M059J (cell line): ENCODE measurements at places on chromosomes 1 and 21. TPM values are rescaled to one million over a fixed set of nuclear protein-coding genes. Genes with fewer than 3 reads are reported as not detected.

The B3GALT2 gene
- 0.10 TPM in 1 of 2 replicates, not detected in the other for total RNA-seq

The LIN28A gene
- total RNA-seq, result not detected in 2 replicates

The MSTO1 gene
- 10.9 and 21.0 TPM in 2 replicates for total RNA-seq

The LINGO4 gene
- total RNA-seq, result not detected in 2 replicates

The CLCA1 gene
- total RNA-seq, result not detected in 2 replicates

The PTPRC gene
- total RNA-seq, result 0.49 and 4.5 TPM in 2 replicates

The ANKRD65 gene
- 0.17 and 0.64 TPM in 2 replicates for total RNA-seq

The KMO gene
- total RNA-seq, result 0.27 TPM in 1 of 2 replicates, not detected in the other

The MAP10 gene
- total RNA-seq, result 3.9 and 6.9 TPM in 2 replicates

The PRAMEF15 gene
- not detected in 2 replicates for total RNA-seq

The PKLR gene
- not detected in 2 replicates for total RNA-seq

The SGIP1 gene
- total RNA-seq, result 3.9 and 5.8 TPM in 2 replicates

The ADAMTSL4 gene
- total RNA-seq, result 1.2 and 2.0 TPM in 2 replicates

The GUCA2A gene
- total RNA-seq, result not detected in 2 replicates

The LCE2C gene
- total RNA-seq, result not detected in 2 replicates

The PGLYRP4 gene
- total RNA-seq, result not detected in 2 replicates

The BLACAT1 gene
- 0.10 and 0.15 TPM in 2 replicates for total RNA-seq

The SF3B4 gene
- 37.3 and 54.2 TPM in 2 replicates for total RNA-seq

The CD160 gene
- not detected in 2 replicates for total RNA-seq

The A3GALT2 gene
- total RNA-seq, result not detected in 2 replicates

The RGS7 gene
- total RNA-seq, result 4.5 and 7.4 TPM in 2 replicates

The CLCA2 gene
- total RNA-seq, result 0.15 and 0.30 TPM in 2 replicates

The UTS2 gene
- total RNA-seq, result 0.05 TPM in 1 of 2 replicates, not detected in the other

The S100A7A gene
- not detected in 2 replicates for total RNA-seq

The AADACL4 gene
- total RNA-seq, result not detected in 2 replicates

The CACHD1 gene
- total RNA-seq, result 0.74 and 2.1 TPM in 2 replicates

The GSTM5 gene
- total RNA-seq, result not detected in 2 replicates

The VHLL gene
- total RNA-seq, result not detected in 2 replicates

The CDC42BPA gene
- total RNA-seq, result 15.1 and 21.6 TPM in 2 replicates

The RABGAP1L gene
- total RNA-seq, result 8.3 and 18.7 TPM in 2 replicates

The ZBTB17 gene
- 26.6 and 37.6 TPM in 2 replicates for total RNA-seq

The C8B gene
- not detected in 2 replicates for total RNA-seq

The LRRIQ3 gene
- total RNA-seq, result 0.37 and 2.7 TPM in 2 replicates

The MED8 gene
- total RNA-seq, result 113 and 121 TPM in 2 replicates

The DENND2C gene
- total RNA-seq, result 0.39 and 0.84 TPM in 2 replicates
